Upper lobe of left lung (tissue), 6 donors: ENCODE measurements at places on chromosomes 16 and 17. TPM values are rescaled to one million over a fixed set of nuclear protein-coding genes. Genes with fewer than 3 reads are reported as not detected.
A peak's percentile ranks its signal among the peaks of the same experiment; 100 is the strongest.

GRCh38 chr17:35514564-35514963 lies 22.9 kb downstream of the SLFN12L start:
- no peaks in the 10 kb centered on the region for H3K27me3 ChIP-seq
- H3K36me3 ChIP-seq: no peaks in the 10 kb centered on the region
- H3K4me1 ChIP-seq: no peaks in the 10 kb centered on the region
- H3K4me3 ChIP-seq: no peak overlapping the region
- no peak overlapping the region for H3K27ac ChIP-seq

GRCh38 chr17:16971458-16972338 lies at the start of gene TNFRSF13B:
Gene TNFRSF13B, minus strand, starts transcription at chr17:16972118. Its CDS starts 43 bp downstream, at chr17:16972075.
- H3K27me3 ChIP-seq: no peaks in the 10 kb centered on the region
- DNase-seq: peak; percentile 76
- H3K4me3 ChIP-seq: no peak within 1 kb of the TSS
- no peak within 1 kb of the TSS for H3K27ac ChIP-seq
- H3K36me3 ChIP-seq: no peaks in the 10 kb centered on the region
- no peaks in the 10 kb centered on the region for H3K4me1 ChIP-seq

DNA sequence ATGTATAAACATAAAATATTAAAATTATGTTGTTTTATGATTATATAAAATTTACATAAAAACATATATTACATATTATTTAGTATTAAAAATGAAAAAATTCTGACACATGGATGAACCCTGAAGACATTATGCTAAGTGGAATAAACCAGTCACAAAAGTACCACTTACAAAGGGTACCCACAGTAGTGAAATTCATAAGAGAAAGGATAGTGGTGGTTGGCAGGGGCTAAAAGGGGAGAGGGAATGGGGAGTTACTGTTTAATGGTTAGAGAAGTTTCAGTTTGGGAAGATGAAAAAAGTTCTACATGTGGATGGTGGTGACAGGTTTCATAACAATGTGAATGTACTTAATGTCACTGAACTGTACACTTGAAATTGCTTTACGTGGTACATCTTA lies 41.4 kb downstream of the FBXL20 start:
- H3K4me1 ChIP-seq: peaks cover 14% of the 10 kb centered on the region
- no peak for DNase-seq
- no peaks in the 10 kb centered on the region for H3K36me3 ChIP-seq
- no peaks in the 10 kb centered on the region for H3K27me3 ChIP-seq
- no peak overlapping the region for H3K27ac ChIP-seq

GRCh38 chr17:3695723-3696411 lies at the start of gene P2RX5:
Gene P2RX5, minus strand, starts transcription at chr17:3696155. Its CDS starts 150 bp downstream, at chr17:3696005.
- peaks cover 22% of the 10 kb centered on the region for H3K4me1 ChIP-seq
- peak; percentile 29 for DNase-seq
- H3K36me3 ChIP-seq: no peaks in the 10 kb centered on the region
- peak within 1 kb of the TSS; percentile 35 for H3K27ac ChIP-seq
- peaks cover 20% of the 10 kb centered on the region for H3K27me3 ChIP-seq

DNA sequence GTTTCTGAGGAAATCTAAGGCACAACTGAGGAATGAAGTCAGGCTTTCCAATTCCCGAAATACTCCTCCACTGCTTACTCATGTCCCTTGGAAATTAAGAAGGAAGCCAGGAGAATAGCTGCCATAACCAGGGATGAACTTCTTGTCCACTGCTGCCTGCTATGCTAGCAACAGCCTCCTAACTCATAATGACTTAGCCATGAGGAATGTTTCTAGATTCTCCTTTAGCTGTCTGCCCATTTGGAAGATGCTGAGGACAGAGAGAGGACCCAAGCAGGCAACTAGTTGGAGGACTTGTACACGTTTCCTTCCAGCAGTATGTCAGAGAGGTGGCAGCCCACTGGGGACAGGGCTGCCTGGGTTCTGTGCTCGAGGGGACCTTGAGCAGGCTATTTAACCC lies 939 bp upstream of the CCL2 start:
- H3K4me1 ChIP-seq: peaks cover 69% of the 10 kb centered on the region
- H3K27me3 ChIP-seq: no peaks in the 10 kb centered on the region
- peak overlapping the region; percentile 80 for H3K27ac ChIP-seq
- H3K4me3 ChIP-seq: no peak overlapping the region
- DNase-seq: no peak

DNA sequence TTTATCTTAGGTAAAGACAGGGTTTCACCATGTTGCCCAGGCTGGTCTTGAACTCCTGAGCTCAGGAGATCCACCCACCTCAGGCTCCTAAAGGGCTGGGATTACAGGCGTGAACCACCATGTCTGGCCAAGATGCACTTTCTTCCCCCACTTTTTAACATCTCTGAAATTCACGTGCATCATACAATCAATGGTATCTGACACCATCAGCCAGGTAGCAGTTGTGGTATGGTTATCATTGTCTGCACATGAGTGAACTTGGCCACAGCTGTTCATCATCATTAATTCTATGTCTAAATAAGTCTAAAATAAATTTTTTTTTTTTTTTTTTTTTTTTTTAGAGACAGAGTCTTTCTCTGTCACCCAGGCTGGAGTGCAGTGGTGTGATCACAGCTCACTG lies 34.2 kb upstream of the MYLK3 start:
- no peaks in the 10 kb centered on the region for H3K4me1 ChIP-seq
- H3K27me3 ChIP-seq: no peaks in the 10 kb centered on the region
- H3K4me3 ChIP-seq: no peak overlapping the region
- DNase-seq: no peak
- H3K27ac ChIP-seq: no peak overlapping the region

DNA sequence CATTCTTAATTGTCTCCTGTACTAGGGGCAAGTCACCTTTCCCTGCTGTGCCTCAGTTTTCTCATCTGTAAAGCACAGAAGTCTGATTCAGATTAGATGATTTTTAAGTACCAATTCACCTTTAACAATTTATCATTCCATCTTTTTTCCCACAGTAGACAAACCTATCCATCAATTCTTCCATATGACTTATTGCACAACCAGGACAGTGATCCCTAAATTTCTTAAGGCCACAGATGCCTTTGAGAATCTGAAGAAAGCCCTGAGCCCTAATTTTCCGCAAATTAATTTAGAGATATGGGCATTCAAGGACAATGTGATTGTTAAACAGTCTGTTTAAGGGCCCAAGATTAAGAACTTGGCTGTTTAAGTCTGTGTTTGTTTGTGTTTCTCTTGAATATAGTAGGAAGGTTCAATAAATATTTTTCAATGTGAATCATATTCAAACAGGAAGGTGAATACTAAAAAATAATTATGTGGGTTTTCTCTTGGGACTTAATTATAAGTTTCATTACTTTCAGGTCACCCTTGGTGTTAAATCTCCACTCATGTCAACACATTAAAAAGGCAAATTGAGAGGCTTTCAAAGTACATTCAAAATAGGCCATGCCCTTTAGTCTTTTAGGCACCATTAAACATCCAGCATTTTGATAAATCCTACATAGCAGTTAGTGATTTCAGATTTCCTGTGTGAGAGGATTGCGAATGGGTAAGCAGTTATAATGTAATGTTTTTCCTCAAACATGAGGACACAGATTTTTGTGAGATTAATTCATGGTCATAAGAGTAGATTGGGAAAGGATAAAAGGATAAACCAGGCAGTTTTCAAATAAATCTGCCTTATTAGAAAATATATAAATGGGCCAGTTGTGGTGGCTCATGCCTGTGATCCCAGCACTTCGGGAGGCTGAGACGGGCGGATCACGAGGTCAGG lies 34.9 kb upstream of the MMD start:
- H3K36me3 ChIP-seq: no peaks in the 10 kb centered on the region
- no peak for DNase-seq
- no peaks in the 10 kb centered on the region for H3K27me3 ChIP-seq

DNA sequence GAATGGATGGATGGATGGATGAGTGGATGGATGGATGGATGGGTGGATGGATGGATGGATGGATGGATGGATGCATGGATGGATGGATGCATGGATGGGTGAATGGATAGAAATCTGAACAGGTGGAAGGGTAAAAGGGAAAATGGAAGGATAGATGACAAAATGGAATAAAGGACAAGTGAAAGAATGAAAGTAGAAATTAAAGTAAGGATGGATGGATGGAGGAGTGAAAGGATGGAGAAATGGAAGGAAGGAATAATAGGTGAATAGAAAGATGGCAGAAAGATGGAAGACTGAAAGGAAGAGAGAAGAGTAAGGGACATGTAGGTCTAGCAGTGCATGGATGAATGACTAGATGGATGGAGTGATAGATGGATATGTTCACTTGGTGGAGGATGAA lies 29.9 kb downstream of the VWA3A start:
- H3K36me3 ChIP-seq: no peaks in the 10 kb centered on the region
- no peaks in the 10 kb centered on the region for H3K27me3 ChIP-seq
- no peak for DNase-seq
- H3K4me3 ChIP-seq: no peak overlapping the region

DNA sequence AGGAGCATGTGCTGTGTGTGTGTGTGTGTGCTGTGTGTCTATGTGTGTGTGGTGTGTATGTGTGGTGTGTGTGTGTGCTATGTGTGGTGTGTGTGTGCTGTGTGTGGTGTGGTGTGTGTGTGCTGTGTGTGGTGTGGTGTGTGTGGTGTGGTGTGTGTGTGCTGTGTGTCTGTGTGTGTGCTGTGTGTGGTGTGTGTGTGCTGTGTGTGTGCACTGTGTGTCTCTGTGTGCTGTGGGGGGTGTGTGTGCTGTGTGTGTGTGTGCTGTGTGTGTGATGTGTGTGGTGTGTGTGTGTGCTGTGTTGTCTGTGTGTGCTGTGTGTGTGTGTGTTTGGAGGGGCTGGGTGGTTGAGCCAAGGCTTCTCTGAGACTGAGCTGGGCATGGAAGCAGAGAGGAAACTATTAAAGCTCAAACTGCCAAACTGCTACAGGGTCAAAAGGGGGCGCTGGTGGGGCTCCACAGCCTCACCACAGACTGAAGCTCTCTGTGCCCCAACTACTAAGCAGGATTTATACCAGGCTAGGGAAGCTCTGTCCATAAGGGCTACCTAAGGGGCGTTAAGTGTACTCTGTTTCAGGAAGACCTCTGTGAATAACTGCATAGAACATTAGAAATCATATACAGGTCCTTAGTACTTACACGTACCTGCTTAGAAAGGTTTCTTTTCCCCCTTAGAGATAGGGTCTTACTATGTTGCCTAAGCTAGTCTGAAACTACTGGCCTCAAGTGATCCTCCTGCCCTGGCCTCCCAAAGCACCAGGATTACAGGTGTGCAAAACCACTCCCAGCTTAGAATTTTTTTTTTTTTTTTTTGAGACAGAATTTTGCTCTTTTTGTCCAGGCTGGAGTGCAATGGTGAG lies 27.8 kb upstream of the GHDC start:
- DNase-seq: no peak
- H3K36me3 ChIP-seq: peaks cover 45% of the 10 kb centered on the region
- H3K27me3 ChIP-seq: no peaks in the 10 kb centered on the region
- no peak overlapping the region for H3K4me3 ChIP-seq
- no peaks in the 10 kb centered on the region for H3K4me1 ChIP-seq
- no peak overlapping the region for H3K27ac ChIP-seq

DNA sequence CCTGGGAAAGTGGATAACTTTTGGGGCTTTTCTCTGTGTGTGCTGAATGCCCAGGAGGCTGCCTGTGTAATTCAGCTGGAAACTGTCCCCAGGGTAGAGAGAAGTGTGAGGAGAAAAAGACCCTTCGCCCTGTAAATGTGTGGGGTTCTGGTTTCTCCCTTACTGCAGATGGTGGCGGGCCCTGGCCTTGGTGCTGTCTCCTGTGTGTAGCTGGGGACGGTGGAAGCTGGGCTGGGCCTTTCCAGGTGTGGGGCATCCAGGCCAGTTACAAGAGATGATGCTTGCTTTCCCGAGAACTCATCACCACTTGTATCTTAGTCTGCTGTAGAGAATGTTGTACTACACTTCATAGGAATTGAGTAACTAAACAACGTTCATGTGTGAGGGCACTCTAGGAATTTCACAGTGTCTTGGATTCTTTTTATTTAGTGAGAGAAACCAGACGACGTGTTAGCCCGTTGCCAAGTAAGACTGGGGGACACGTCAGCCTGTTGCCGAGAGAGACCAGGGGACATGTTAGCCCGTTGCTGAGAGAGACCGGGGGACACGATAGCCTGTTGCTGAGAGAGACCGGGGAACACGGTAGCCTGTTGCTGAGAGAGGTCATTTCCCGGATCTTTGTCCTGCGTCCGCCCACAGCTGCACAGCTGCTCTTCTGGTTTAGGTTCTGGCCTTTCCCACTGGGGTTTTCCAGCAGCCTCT lies 43.1 kb downstream of the TBCD start:
- no peaks in the 10 kb centered on the region for H3K27me3 ChIP-seq
- peaks cover 8% of the 10 kb centered on the region for H3K4me1 ChIP-seq
- H3K4me3 ChIP-seq: no peak overlapping the region
- no peak overlapping the region for H3K27ac ChIP-seq
- DNase-seq: no peak

DNA sequence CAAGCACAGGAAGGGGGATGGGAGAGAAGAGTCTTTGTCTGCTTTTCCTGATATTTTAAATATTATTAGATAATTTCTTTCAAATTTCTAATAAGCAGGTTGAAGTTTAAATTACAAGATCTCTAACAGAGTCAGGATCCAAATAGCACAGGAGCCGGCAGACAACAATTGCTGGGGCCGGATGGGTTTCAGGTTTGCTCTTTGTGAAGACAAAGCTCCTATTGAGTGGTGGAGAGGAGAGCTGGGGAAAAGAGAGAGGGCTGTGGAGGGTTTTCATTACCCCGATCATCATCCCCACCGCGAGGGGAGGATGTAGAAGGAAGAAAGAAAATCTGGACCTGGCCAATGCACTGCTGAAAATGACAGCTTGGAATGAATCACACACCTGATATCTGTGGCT lies 197.3 kb downstream of the SOX9 start:
- H3K36me3 ChIP-seq: no peaks in the 10 kb centered on the region
- no peak overlapping the region for H3K27ac ChIP-seq
- no peak for DNase-seq

GRCh38 chr17:21287703-21288449 lies 3.4 kb downstream of the MAP2K3 start:
- peak overlapping the region; percentile 98 for H3K27ac ChIP-seq
- peaks cover 14% of the 10 kb centered on the region for H3K36me3 ChIP-seq
- peaks cover 51% of the 10 kb centered on the region for H3K4me1 ChIP-seq
- DNase-seq: peak; percentile 94

- no peak for DNase-seq
- no peak overlapping the region for H3K4me3 ChIP-seq
- no peaks in the 10 kb centered on the region for H3K27me3 ChIP-seq
- H3K4me1 ChIP-seq: no peaks in the 10 kb centered on the region
Observed at GRCh38 chr16:6600167-6600566, 732.5 kb upstream of the RBFOX1 start.

- H3K27ac ChIP-seq: no peak overlapping the region
- DNase-seq: peak; percentile 85
- no peaks in the 10 kb centered on the region for H3K27me3 ChIP-seq
- H3K4me3 ChIP-seq: peak overlapping the region; percentile 46
Observed at GRCh38 chr17:17724307-17725010, 43.2 kb downstream of the RAI1 start.

The CASKIN1 gene
- total RNA-seq: 1.0 TPM

The TBC1D3E gene
- not detected for total RNA-seq
